ENCODE measurements at places on chromosomes 5 and 9. TPM values are rescaled to one million over a fixed set of nuclear protein-coding genes. Genes with fewer than 3 reads are reported as not detected.

The SLC6A18 gene
- not detected for total RNA-seq

The ANXA1 gene
- 737 TPM for total RNA-seq

The ATP10B gene
- total RNA-seq = 0.98 TPM

The HEMGN gene
- not detected for total RNA-seq

The ROR2 gene
- 0.12 TPM for total RNA-seq

The SNX30 gene
- 9.0 TPM for total RNA-seq

The PLAC8L1 gene
- total RNA-seq = not detected

DNA sequence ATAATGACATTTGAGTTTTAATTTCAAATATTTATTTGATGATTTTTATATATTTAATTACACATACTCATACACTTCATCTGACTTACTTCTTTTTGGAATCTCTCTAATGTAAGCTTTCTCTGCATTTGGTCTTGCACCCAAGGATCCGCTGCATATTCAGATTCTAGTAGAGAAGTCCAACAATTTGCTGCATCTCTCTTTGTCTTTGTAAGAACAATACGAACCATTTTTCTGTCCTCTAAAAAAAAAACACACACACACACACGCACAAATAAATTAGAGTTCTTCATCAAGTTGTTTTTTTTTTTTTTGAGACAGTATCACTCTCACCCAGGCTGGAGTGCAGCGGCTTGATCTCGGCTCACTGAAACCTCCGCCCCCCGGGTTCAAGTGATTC, 3.1 kb downstream of the NUDCD2 start:
- DNase-seq = no peak

- DNase-seq = no peak
Measured at GRCh38 chr9:117826837-117827236, 122.6 kb downstream of the TLR4 start.

GRCh38 chr5:53406630-53407316, 73.7 kb upstream of the FST start:
- peak; percentile 85 for DNase-seq

- DNase-seq = no peak
Measured at GRCh38 chr5:174692982-174693422, 31.4 kb upstream of the MSX2 start.

- DNase-seq = peak; percentile 94
Measured at GRCh38 chr9:115204904-115205453, 87.0 kb upstream of the TNC start.

DNA sequence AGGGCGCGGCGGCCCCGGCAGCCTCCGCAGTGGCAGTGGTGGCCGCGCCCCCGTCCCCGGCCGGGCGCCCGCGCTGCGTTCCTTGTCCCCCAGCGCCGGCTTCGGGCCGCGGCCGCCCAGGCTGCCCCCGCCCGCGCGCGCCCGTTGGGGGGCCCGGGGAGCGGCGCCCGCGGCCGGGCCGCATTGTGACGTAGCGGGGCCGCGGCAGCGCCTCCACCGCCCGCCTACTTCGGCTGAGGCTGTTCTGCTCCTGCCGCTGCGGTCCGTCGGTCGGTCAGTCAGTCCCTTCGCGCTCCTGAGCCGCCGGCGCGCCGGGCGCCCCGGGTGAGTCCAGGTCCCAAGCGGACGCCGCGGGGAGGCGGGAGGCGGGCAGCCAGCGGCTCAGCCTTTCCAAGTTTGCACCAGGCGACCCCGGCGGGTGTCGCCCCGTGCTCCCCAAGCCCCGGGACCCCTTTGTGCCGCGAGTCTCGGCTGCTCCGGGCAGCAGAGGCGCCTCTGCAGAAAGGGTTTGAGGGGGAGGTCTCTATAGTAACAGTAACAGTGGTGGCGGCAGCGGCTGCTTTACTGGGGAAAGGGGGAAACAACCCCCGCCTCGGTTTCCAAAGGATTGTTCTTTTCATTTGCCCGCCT, at the start of gene SNCAIP:
SNCAIP (plus strand) TSS at position 277 of the 630 bp plus-strand sequence. CDS start 78,898 bp downstream, outside the sequence.
- DNase-seq = peak; percentile 28

DNA sequence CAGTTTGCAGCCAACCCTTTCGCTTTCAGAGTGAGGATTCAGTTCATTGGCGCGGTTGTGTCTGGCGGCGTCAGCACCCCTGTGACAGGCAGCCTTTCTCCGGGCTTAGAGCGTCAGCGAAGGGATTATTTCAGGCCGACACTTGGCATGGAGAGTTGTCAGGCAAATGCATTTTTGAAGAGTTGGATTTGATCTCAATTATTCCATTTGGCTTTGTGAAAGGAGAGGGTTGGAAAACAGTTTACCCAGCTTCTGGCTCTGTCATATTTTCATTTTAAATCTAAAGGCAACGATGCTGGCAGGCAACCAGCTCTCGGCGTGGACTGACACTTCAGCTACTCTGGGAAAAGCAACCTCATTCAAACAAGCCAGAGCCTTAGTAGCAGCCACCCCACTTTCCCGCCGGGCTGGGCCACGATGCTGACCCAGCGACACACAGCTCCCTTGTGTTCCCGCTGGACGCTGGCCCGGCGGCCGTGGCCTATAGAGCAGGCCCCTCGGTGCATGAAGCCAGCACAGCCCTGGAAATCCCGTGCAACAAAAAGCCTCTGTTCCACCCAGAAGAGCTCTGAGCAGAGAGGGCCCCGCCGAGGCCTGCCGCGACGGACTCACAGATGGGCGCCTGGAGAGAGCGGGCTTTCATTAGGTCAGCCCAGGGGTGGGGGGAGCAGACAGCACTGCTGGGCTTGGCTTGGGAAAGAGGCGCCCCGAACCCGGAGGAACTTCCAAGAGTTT, 28.9 kb upstream of the LPCAT1 start:
- peak; percentile 17 for DNase-seq

DNA sequence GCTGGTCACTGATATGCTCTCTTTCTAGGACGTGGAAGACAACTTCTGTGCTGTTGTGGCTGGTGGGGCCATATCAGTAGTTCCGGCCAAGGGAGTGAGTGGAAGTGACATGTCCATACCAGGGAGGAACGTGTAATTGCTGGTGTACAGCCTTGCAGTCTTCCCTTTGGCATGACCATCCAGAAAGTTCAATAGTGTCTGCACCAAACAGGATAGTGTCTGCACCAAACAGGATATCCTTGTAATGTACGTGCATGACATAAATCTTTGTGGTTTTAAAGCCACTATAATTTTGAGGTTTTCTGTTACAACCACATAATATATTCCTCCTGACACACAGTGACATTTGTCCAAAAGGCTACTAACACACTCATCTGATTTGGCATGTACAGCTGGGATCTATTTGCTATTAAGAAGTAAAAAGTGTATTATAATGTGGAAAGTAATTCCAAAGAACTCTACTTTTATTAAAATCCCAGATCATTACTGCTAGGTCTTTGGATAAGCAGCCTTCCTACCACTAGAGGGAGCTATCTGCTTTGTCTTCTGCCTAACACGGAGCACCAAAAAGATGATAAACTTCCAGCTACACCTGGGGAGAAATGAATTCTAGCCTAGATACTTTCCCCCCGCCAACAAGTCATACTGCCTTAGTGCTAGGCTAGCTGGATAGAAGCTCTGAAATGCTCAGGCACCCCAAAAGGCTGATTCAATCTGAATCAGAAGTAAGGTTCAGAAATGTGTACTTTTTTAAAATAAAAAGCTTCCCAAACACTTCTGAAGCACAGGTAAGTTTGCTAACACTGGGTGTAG, 52.7 kb downstream of the RNF145 start:
- peak; percentile 58 for DNase-seq

GRCh38 chr9:638152-638551, 203.3 kb upstream of the DMRT1 start:
- no peak for DNase-seq

DNA sequence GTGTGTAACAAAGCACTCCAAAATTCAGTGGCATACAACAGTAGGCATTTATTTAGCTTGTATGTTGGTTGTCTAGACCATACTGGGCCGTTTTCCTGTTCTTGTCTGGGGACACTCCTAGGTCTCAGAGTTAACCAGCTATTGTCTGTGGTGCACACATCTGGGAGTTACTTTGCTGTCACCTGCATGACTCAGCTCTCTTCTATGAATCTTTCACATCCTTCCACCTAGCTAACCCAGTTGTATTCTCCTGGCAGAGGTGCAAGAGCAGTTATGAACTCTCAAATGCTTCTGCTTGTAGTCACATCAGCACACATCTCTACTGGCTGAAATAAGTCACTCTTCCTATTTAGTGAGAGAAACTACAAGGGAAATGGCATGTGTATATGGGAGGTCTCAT, 138.1 kb downstream of the BAAT start:
- DNase-seq = no peak

GRCh38 chr9:109918339-109919163, 138.6 kb downstream of the PALM2AKAP2 start:
- DNase-seq = peak; percentile 10

DNA sequence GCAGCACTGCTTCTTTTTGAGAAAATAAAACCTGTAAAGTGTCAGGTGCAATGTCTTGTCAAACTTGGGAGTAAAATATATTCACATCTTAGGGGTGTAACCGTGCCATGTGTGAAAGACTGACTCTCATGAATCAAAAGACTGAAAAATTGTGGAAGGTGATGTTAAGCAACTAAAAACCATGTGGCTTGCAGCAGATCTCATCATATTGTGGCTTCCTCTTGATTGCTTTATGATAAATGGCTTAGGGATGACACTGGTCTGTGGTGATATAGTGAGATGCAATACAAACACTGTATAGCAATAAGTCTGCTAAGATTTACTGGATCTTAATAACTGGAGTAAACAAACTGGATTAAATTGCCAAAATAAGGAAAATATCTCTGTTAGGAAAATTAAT, 321.6 kb downstream of the EDIL3 start:
- no peak for DNase-seq

- DNase-seq = no peak
Measured at GRCh38 chr5:150406723-150407095, 6.0 kb downstream of the CD74 start.

GRCh38 chr9:93125331-93125894, 8.6 kb downstream of the NINJ1 start:
- no peak for DNase-seq

- DNase-seq = peak; percentile 32
Measured at GRCh38 chr9:78030296-78030552, 1.4 kb downstream of the GNAQ start.

DNA sequence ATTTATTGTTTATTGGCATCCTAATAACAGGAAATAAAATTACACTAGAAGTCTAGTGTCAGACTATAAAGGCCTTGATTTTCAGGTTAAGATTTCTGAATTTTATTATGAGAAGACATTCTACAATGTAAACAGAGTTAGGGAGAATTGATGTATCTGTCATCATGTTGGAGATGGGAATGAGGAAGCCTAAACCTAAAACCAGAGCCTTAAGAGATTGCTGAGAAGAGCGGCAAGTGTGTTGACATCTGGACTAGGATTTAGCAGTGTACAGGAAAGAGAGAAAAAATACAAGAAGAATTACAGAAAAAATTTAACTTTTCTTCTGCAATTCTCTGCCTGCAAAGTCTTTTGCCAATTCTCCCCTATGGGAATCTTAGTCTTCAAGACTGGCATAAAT, 525.5 kb downstream of the NR2F1-AS1 start:
- no peak for DNase-seq

Data from RPMI7951 (cell line).